ENCODE measurements at places on chromosomes 2 and 18.

- no peak for DNase-seq
These were observed 105.1 kb upstream of the HS6ST1 start for GRCh38 chr2:128423788-128424165.

DNA sequence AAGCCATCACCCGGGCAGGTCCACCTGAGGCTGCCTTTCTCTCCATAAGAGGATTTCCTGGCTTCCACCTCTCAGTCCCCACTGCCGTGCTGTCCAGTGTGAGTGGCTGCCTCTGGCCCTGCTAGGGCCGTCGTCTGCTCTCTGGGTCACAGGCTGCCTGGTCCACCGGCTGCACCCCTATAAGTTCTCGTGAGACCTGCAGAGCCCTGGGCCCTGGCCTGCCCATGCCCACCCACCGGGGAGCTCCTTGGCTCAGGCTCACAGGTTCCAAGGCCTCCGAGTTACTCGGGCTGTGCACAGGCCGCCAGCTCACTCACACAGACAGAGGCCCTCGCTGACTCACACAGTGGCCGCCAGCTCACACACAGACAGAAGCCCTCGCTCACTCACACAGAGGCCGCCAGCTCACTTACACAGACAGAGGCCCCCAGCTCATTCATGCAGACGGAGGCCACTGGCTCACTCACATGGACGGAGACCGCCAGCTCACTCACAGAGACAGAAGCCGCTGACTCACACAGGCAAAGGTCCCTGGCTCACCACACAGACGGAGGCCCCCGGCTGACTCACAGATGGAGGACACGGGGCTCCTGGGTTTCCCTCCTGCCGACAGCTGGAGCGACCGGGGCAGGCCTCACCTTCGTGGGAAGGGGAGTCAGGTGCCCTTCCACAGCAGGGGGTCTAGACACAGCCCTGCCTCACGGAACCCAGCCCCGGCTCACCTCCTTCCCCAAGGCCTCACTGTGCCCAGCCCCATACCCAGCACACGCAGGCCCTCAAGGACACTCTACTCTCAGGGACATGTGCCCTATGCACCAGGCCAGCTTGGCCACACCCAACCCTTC is 334.1 kb upstream of the MYT1L start:
- DNase-seq, result no peak

- no peak for DNase-seq
These were observed 92.8 kb downstream of the COLEC12 start for GRCh38 chr18:407626-408224.

GRCh38 chr18:32333781-32334180 is 136.9 kb downstream of the GAREM1 start:
- DNase-seq, result no peak

GRCh38 chr2:233120459-233120858 is 60.3 kb downstream of the INPP5D start:
- no peak for DNase-seq

DNA sequence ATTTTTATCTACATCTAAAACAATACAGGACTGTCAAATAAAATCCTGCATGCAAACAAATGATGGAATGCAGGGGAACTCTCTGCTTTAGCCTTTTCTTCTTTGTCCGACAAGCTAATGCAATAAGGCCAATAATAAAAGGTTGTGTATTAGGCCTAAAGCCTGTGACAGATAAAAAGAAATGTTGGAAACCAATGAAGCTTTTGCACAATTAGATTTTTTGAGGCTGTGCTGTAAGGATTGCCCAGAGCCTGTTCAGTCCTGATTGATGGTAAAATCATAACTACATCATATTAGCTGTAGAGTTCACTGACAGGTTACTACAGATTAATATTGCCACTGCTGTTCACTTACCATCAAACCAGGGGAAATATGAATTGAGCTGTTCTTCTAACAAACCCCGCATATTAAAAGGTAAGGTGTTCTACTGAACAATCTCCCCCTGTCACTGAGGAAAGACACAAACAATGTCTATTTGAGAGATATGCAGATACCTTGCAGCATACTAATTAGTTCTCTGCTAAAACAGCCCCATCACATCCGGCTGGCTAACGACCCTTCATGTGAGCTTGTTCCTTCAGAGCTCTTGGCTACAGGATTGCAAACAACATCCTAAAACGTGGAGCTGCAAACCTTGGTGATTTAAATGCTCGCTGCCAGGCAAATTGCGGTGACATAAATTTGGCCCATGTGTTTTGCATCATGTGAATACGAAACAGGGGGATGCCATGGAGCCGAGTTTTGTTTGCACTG is 305.4 kb downstream of the MTX2 start:
- no peak for DNase-seq

DNA sequence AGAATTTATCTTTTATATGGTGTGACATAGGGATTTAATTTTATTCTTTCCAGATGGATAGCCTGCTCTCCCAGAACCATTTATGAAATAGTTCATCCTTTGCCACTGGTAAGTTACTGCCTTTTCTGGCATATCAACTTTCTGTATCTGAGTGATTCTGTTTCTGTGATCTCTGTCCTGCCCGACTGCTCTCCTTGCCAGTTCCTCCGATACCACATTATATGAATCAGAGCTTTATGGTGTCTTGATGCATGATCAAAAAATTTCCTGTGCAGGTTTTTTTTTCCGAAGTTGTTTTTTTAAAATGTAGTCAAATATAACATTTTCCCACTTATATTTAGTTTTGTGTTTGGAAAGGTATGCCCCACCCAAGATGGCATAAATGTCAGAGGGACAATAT is 242.5 kb downstream of the CYP26B1 start:
- no peak for DNase-seq

DNA sequence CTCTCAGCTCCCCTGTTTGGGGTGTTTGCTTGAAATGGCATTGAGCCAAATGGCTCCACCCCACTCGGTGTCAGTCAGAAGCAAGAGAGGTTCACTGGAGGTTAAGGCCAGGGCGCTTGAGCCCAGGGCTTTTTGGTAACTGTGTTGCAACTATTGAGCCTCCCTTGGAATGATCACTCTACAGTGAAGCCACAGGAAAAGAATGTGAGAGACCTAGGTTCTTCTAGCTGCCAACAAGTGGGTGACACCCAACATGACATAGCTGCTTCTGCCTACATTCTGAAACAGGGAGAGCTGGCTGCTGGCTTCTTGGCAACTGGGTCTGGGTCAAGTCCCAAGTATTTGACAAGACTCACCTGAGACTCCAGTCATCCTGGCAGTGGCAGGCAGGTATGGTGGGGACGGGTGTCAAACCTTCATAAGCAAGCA is 7.1 kb upstream of the GRHL1 start:
- DNase-seq, result no peak

DNA sequence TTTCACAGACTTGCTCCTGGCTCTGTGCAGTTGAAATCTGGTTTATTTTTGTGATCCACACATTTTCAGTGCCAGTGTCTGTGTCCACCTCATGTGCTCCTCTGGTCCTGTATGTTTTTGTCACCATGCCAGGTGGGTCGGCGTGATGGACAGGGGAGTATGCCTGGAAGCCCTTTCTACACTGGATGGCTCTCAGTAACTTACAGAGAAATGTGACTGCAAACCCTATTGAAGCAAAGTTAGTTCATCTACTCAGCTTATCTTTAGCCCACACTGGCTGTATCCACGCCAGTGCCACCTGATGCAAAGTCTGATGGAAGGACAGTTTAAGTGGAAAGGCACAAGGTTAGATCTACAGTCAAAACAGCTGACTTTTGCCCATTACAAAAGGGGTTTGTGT is 4.3 kb downstream of the IMPA2 start:
- no peak for DNase-seq

GRCh38 chr18:2642771-2643170 is 12.8 kb upstream of the SMCHD1 start:
- no peak for DNase-seq

- no peak for DNase-seq
These were observed 26.7 kb upstream of the CD226 start for GRCh38 chr18:69974365-69974764.

GRCh38 chr18:10442551-10442971 is 11.9 kb upstream of the APCDD1 start:
- no peak for DNase-seq

GRCh38 chr18:24055878-24056277 is 41.3 kb downstream of the TTC39C start:
- DNase-seq, result peak; percentile 53

DNA sequence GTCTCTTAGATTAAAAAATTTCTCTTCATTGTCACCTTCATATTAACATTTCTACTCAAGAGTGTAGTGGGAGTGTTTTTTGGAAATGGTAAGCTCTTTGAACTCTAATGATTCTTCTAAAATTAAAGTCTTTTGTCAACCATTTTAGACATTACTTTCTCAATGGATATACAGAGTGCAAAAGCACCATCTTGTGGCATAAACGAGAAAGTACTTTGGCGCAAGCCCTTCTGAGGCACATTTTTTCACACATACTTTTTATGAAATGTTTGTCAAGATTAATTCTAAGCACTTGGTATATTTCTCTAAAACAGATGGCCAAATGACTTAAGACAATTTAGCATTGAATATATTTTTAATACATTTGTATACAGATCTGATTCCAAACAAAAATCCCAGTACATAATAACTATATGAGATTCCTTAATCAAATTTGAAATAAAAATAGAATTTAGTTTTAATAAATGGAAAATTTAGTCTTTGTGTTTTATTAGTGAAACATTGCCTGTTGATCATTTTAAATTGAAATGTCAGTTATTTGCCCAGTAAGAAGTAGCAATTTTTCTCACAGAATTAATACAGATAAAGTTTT is 63.3 kb upstream of the GALNT5 start:
- DNase-seq, result no peak

DNA sequence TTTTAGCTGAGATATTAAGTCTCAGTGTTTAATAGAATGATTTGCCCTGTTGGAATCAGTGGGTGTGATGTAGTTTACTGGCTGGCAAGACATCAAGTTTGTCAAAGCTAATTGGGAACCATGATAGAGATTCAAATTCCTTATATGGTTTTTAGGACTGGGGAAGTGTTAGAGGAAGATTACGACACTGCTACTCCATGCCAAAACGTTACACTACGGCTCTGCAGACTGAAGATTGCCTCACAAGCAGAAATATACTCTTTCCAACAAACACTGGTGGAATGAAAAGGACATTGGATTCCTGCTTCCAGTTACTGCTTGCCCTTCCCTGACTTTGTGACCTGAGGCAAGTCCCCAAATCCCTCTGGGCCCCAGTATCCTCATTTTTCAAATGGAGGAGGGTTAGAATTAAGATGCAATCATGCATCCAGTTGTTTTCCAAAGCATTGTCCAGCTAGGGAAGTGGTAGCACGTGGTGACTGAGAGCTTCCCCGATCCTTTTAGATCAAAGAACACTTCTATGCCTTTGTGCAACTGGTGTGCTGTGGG is 147.6 kb downstream of the CDC42EP3 start:
- DNase-seq, result no peak

DNA sequence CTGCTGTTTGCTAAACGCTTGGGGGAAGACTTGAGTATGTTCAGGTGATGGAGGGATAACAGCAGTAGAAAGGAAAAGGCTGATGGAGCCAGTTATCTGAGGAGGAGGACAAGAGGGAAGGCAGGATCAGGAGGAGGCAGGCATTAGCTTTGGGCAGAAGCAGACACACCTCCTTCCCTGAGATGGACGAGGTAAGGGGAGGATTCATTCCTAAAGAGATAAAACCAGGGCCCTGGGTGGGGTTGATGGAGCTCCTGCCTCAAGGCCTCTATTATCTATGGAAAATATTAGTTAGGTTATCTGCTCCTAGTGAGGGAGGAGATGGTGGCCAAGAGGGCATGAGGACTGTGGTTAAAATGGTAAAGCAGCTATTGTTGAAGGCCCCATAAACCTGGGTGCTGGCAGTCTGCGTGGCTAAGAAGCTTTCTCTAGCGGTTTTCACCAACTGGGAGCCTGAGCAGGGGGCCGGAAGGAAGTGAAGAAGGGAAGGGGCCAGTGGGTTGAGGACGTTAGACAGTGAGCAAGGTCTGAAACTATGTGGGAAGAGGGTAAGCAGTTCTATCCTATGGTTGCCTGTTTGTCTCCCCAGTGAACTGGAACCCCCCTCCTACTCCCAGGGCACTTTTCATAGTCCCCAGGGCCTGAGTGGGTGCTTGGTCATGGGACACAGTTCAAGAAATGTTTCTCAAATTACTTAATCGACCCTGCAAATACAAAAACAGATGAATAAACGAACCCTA is 56.6 kb upstream of the HK2 start:
- no peak for DNase-seq

GRCh38 chr2:63811063-63811462 is 30.6 kb upstream of the UGP2 start:
- DNase-seq, result no peak

GRCh38 chr2:233443511-233444183 is 89.4 kb downstream of the DGKD start:
- DNase-seq, result no peak

DNA sequence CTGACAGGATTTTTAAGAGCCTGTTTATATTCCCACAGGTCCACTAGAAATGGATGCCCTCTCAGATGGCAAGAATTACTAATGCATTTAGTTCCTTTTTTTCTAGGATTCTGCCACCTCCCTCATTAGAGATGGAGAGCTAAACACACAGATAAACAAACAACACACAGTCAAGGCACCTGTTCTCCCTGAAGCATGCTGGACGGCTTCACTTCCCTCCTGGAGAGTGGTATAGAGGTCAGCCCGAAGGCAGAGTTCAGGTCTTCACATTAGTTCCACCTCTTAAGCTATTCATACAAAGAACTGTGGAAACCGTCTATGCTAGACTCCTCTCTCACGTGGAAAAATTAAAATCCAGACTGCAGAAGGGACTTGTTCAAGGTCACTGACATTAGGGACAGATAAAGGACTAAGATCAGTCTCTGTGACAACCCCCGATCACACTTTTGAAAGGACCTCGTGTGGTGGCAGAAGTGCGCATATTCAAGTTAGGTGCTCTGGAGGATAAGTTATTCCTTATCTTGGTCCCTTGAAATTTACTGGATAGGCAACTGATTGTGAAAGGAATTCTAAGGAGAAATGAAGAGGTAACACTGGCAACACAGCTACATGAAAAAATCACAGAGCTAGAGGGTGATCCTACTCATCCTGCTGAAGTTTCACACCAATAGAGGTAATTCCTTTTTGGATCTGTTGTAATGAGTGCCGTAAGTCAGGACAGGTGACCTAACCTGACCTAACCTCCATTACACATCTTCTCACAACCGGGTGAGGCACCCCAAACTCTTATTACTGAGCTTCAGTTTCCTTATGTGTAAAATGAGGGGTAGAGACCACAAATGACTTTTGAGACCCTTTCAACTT is 75.1 kb downstream of the SPRED2 start:
- no peak for DNase-seq

DNA sequence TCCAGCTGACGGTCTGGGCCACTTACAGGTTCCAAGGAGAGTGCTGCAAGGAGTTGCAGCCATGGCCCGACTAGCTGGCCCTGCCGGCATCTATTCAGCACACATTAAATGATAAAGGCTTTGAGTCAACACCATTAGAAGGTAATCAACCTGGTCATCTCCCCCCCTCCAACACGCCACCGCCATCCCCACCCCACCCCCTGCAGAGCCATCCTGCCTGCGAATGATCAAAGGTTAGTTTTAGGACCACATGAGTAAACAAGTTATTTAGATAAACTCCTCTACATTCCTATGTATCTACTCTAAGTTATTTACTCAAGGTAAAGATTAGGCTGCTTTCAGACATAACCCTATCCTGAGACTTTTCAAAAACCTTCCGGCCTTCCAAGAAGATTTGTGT is 349.3 kb upstream of the SLC39A10 start:
- DNase-seq, result no peak

All from NCI-H1417 treated with DMSO at 0.1 percent for 48 hours (cell line).